Activated T-cell treated with anti-CD3 and anti-CD28 coated beads, Interleukin-2, amount 50 U/mL, for 72 hours (primary cell): ENCODE measurements at places on chromosomes 11 and 22.

DNA sequence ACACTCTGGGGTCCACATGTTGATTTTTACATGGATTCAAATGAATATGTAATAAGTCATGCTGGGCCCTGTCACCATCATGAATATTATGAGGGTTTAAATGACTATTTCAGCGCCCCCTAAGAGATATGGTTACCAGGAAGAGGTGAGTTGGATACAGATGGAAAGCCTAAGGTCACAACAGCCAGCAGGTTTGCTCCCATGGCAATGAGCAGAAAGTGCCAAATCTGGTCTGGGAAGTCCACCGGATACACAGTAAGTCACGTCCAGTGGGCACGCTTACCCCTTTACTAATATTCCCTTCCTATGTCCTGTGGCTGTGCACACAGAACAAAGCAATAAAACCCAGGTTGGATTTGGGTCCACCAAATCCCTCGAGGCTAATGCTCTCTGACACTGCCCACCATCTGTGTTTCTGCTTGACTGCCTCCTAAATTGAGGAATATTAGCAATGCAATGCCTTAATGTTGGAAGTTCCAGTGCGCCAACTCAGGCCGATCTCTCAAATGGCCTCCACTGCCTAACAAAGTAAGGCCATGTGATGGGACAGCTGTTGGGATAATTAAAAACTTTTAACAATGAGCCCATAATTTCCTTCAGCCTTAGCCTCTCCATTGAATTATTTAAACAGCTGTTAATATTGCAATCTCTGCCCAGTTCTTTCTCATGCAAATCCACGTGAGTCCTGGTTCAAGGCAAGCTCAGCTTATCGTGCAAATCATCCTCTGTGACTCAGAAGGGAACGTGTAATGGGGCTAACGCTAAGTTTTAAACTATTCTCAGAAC is 97.6 kb downstream of the SLC1A2 start:
- H3K36me3 ChIP-seq: peaks cover 2% of the 10 kb centered on the region
- no peaks in the 10 kb centered on the region for H3K27me3 ChIP-seq
- H3K4me3 ChIP-seq: no peak overlapping the region
- H3K27ac ChIP-seq: no peak overlapping the region

DNA sequence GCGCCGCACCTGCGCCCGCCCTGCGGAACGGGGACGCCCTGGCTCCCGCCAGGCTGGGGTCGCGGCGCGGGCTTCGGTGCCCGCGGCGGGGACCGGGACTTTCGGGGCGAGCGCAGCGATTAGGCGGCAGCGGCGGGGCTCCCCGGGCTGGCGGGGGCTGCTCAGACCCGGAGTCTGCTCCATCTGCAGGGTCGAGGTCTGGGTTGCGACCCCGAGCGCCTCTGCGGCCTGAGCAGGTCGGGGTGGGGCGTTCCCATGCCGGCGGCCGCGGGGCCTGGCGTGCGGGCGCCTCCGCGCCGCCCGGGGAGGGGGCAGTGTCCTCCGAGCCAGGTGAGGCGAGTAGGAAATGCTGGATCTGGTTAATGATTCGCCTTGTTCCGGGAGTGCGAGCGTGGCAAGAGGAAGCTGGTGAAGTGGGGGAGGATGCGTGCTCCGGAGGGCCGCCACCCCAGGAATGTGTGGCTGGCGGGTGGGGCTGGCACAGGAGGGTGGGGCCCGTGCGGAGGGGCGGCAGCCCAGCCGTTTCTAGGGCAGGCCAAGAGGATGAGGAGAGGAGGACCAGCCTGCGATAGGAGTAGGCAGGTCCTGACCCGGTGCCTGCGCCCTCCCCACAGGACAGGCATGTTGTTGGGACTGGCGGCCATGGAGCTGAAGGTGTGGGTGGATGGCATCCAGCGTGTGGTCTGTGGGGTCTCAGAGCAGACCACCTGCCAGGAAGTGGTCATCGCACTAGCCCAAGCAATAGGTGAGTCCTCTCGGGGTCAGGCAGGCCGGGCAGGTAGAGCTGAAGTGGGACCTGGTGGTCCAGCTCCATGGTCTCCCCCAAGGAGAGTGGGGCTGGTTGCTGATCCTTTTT is 606 bp downstream of the RASSF7 start:
- H3K4me1 ChIP-seq: peaks cover 10% of the 10 kb centered on the region
- H3K27ac ChIP-seq: peak overlapping the region; percentile 87
- peaks cover 12% of the 10 kb centered on the region for H3K27me3 ChIP-seq
- no peak for DNase-seq

GRCh38 chr11:43578346-43579170 is 102.0 kb upstream of the HSD17B12 start:
- peaks cover 3% of the 10 kb centered on the region for H3K36me3 ChIP-seq
- DNase-seq: peak; percentile 10
- no peak overlapping the region for H3K27ac ChIP-seq
- peaks cover 57% of the 10 kb centered on the region for H3K4me1 ChIP-seq

GRCh38 chr11:32213223-32213622 is 122.3 kb downstream of the RCN1 start:
- peaks cover 21% of the 10 kb centered on the region for H3K27me3 ChIP-seq
- peak overlapping the region; percentile 11 for H3K27ac ChIP-seq
- peak; percentile 60 for DNase-seq

DNA sequence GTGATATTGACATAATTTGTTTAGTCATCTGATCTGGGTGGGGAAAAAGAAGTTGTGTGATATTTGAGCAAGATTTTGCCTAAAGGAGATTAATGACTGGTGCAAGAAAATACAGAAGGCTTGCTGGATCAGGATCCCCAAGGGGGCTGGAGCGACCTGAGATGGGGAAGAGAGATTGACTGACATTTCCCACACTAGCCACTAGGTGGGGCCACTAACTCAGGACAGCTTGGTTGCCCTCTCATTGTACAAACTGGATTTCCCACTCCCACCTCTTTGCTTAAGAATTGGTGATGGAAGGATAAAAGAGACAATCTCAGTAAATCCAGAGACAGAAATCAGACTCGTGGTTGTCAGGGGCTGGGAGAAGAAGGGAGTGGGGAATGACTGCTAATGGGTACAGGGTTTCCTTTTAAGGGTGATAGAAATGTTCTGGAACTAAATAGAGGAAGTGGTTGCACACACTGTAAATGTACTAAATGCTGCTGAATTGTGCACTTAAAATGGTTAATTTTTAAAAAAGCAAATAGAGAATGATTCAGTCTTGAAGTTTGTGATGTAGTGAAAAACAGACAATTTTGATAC is 50.7 kb downstream of the CTTN start:
- H3K27me3 ChIP-seq: peaks cover 13% of the 10 kb centered on the region
- no peak overlapping the region for H3K27ac ChIP-seq
- H3K36me3 ChIP-seq: peaks cover 16% of the 10 kb centered on the region
- no peak overlapping the region for H3K4me3 ChIP-seq
- H3K4me1 ChIP-seq: no peaks in the 10 kb centered on the region
